ENCODE measurements at places on chromosomes 6 and 20. TPM values are rescaled to one million over a fixed set of nuclear protein-coding genes. Genes with fewer than 3 reads are reported as not detected.

DNA sequence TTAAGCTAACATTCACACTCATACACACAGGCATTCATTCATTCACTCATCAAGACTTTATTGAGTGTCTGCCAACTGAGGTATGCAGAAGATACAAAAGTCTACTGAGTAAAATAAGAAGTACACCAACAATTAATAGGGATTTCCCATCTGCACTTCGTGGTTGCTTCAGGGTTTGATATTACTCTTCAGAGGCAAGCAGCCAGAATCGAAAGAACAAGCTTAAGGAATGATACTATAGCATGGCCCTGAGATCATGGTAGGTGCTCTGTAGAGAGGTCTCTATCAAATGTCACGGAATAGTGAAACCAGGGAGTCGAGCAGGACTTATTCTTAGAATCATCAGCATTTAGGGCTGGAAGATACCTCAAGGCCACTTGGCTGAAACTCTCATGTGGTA, 135.4 kb downstream of the NRN1 start:
- no peaks in the 10 kb centered on the region for H3K36me3 ChIP-seq
- H3K4me1 ChIP-seq: peaks cover 8% of the 10 kb centered on the region
- DNase-seq: no peak
- H3K4me3 ChIP-seq: no peak overlapping the region
- H3K27me3 ChIP-seq: no peaks in the 10 kb centered on the region

DNA sequence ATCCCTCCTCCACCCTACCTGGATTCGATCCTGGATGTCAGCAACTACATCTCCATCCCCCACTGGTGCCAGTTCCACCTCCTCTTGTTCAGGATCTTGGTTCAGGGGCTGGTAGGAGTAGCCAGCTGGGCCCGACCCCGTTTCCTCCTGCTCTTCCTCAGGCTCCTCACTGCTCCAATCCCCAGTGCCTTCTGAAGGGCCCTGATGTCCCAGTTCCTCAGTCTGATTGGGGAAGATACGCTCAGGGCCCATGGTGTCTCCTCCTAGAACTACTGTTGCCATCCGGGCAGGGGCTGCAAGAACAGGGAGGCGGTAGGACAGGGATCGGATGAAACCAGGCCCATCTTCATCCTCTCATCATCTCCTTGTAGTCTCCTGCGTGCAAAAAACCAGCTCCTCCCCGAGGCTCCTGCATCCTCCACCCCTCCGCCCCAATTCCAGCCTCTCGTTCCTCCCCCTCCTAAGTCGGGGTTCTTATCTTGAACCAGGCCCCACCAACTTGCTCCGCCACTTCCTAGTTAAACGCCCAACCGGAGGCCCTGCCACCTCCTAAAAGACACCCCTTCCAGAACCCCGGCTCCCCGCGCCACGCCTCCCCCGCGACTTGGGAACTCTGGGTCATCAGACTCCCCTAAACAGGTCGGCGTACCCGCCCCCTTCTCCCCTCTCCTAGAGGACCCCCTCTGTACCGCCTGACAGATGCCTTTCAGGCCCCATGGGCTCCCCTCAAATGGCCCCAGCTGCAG, 476 bp downstream of the MEA1 start:
- peaks cover 10% of the 10 kb centered on the region for H3K36me3 ChIP-seq
- H3K4me1 ChIP-seq: peaks cover 32% of the 10 kb centered on the region
- peak overlapping the region; percentile 61 for H3K27ac ChIP-seq
- no peaks in the 10 kb centered on the region for H3K27me3 ChIP-seq

DNA sequence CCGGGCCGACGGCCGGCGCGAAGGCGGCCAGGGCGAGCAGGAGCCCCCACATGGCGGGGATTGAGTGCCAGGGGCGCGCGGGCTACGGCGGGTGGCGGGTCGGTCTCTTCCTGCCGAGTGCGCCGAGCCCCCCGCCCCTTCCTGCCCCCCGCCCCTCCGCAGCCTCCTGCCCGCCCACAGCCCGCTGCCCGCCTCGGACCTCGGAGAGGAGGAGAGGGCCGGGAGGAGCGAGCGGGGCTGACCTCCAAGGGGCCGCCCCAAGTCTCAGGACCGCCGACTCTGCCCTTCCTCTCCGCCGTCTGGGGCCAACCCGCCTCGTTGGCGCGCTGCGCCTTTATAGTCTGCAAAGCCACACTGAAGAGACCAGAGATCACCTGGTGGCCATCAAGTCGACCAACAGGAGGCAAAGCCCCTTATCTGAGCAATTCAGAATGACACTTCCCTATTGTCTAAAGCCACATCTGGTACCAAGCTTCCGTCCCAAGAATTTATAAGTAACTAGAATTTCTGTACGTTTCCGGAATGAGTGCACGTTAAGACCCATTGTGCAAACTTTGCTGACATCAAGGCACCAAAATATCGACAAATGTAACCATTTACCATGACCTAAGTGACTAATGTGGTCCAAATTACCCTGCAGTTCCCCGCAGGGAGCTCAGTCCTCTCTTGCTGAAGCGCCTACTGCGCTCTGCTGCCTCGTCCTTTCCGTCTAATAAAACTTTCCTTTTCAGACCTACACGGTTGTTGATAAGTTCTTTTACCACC, at the start of gene CPXM1:
Gene CPXM1, minus strand, starts transcription at position 107 of the 765 bp plus-strand sequence. Its CDS starts 55 bp downstream, at position 52.
- no peaks in the 10 kb centered on the region for H3K36me3 ChIP-seq
- no peak within 1 kb of the TSS for H3K27ac ChIP-seq
- H3K27me3 ChIP-seq: peaks cover 62% of the 10 kb centered on the region
- no peak for DNase-seq

CLPSL2 gene
- total RNA-seq: not detected

Data from GM23248 (cell line).